ENCODE measurements at places on chromosomes 4 and X.

DNA sequence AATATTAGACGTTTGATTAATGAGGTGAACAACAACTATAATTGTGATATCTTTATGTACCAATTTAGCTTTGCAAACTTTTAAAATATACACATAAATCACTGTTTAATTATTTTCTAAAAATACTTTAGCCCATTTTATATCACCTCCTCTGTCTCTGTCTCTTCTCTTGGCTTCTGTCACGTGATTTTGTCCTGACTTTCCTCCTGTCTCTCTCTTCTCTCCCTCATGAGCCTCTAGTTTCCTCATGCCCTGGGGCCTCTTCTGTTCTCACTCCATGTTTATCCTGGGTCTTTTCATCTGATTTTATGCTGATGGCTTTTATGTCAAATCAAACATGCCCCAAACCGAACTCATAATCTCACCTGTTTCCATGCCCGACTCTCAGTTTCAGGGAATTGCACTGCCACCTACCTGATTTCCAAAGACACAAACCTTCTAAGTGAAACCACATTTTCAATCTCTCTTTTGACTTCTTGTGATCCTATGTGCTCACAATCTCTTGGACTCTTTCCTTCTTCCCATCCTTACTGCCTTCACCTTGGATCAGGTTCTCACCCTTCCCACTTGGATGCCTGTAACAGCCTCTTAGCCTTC lies 303.0 kb upstream of the GALNT7 start:
- DNase-seq, result no peak

DNA sequence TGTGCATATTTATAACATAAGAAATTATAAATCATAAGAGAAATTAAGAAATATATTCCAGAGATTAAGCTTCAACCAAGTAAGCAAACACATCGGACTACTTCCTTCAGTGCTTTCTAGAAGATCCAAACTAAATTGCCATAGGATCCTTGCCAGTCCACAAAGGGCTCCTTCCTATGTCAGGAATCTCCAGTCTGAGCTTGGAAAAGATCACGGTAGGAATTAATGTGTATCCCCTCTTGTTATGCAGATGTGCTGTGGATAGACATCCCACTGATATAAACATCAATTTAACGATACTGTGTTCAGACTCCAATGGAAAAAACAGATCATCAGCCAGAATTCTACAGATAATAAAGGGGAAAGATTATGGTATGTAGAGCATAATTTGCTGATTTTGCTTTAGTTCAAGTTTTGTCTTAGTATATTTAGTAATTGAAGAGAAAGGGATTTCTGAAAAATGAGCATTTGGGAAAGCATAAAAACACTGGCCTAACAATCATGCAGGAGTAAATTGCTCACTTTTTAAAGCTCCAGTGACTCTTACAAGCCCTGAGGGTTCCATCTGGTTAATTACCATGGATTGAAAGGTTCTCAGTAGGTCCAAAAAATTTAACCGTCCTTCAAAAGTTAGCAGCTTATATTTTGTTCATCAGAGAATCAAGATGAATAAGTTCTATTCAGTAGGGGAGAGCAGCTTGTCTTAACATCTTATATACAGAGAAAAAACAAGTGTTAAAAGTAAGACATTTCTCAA lies 65.9 kb downstream of the HHIP start:
- DNase-seq, result no peak

- peak; percentile 5 for DNase-seq
Measured at GRCh38 chr4:37793562-37793961, 32.9 kb upstream of the PGM2 start.

GRCh38 chr4:6560416-6561172 lies 14.4 kb upstream of the MAN2B2 start:
- no peak for DNase-seq

DNA sequence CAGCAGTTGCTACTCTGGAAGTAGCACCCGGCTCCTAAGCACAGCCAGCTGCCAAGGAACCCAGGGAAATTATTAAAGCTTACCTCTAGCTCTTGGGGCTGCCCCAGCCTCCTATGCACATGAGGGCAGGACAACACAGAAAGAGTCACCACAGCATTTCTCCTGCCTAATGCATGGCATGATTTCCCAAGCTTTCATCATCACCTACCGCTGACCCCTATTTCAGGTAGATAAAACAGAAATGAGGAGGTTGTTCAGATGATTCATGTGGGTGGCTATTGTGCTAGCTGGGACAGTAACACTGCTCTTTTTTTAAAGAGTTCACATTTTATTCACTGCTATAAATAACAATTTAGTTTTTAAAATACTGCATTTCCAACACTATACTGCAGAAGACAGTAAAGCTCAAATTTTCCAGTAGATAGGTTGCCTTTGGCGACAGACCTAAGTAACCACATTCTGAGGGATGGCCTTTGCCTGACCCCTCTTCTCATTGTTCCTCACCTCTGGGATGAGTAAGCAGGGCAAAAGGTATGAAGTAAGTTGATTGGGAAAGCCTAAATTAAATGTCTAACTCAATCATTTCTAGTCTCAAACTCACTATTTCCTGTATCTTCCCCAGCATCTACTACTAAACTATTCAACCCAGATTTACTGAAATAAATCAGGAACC lies 16.7 kb downstream of the CASK start:
- no peak for DNase-seq

DNA sequence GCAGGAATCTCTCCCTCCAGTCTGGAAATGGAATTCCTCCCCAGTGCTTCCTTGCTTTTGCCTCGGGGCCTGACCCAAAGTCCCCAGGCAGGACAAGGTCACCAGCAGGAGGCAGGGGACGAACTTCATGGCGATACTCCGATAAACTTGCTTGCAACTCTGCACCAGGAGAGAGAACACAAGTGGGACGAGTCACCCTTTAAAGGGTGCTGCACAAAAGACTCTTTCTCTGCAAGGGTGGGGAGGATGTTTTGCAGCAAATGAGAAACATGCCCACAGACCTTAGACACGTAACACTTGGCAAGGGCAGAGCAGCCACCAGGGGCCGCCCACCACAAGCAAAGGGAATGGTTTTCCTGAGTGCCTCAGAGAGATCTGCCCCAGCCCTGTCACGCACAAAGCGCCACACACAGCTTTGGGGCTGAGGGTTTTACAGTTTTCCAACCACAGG lies at the start of gene FGFBP2:
TSS of gene FGFBP2 (minus strand) at position 175 of the 451 bp plus-strand sequence. CDS start at position 129, 46 bp downstream.
- DNase-seq, result peak; percentile 52

All from effector memory CD8-positive, alpha-beta T cell (primary cell).